ENCODE measurements at places on chromosomes 2 and 18. TPM values are rescaled to one million over a fixed set of nuclear protein-coding genes. Genes with fewer than 3 reads are reported as not detected.
A peak's percentile ranks its signal among the peaks of the same experiment; 100 is the strongest.

TNFAIP6 gene
- 0.64 TPM for total RNA-seq

DNA sequence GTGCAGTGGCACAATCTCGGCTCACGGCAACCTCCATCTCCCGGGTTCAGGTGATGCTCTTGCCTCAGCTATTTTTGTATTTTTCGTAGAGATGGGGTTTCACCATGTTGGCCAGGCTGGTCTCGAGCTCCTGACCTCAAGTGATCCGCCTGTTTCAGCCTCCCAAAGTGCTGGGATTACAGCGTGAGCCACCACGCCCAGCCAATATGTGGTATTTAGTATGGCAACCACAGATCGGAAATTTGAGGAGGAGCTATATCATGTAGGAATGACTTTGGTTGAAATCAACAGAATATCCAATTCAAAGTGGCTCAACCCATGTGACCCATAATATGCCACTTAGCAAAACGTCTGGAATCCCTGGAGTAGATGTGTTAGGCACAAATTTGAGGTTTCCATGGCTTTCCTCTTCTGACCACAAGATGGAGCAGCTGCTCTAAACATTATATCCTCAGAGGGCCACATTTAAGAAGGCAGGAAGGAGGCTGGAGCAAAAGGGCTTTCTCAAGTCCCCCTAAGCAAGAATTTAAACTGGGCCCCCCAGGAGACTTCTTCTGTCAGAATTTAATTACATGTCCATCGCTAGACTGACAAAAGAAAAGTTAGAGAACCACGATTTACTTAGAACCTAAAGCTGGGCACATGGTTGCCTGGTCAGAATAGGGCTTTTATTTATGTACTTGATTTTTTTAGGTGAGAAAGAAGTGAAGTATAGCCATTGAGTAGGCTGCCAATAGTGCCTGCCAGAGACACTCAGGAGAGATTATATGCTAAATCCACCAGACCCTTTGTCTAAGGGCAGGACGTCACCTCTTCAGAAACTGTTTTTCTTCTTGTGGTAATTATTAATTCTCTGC lies 49.6 kb upstream of the ITSN2 start:
- no peak overlapping the region for H3K27ac ChIP-seq
- H3K4me1 ChIP-seq = no peaks in the 10 kb centered on the region
- no peaks in the 10 kb centered on the region for H3K36me3 ChIP-seq
- H3K4me3 ChIP-seq = no peak overlapping the region
- peaks cover 4% of the 10 kb centered on the region for H3K27me3 ChIP-seq
- DNase-seq = peak; percentile 75

- no peak overlapping the region for H3K27ac ChIP-seq
- no peaks in the 10 kb centered on the region for H3K4me1 ChIP-seq
- peaks cover 11% of the 10 kb centered on the region for H3K36me3 ChIP-seq
- no peak overlapping the region for H3K4me3 ChIP-seq
These were observed 111.6 kb upstream of the PIEZO2 start for GRCh38 chr18:11260961-11261461.

GRCh38 chr2:205462681-205463345 lies 219.5 kb upstream of the NRP2 start:
- no peak overlapping the region for H3K4me3 ChIP-seq
- peaks cover 3% of the 10 kb centered on the region for H3K27me3 ChIP-seq
- H3K36me3 ChIP-seq = no peaks in the 10 kb centered on the region
- DNase-seq = no peak

GRCh38 chr18:76449111-76449453 lies 46.0 kb downstream of the ZNF516 start:
- no peaks in the 10 kb centered on the region for H3K27me3 ChIP-seq
- peak overlapping the region; percentile 97 for H3K27ac ChIP-seq
- H3K4me1 ChIP-seq = peaks cover 56% of the 10 kb centered on the region
- no peaks in the 10 kb centered on the region for H3K36me3 ChIP-seq
- peak overlapping the region; percentile 13 for H3K4me3 ChIP-seq
- DNase-seq = no peak

GRCh38 chr2:37570773-37571586 lies 100.5 kb downstream of the CDC42EP3 start:
- no peaks in the 10 kb centered on the region for H3K36me3 ChIP-seq
- H3K4me1 ChIP-seq = peaks cover 22% of the 10 kb centered on the region
- H3K27ac ChIP-seq = no peak overlapping the region
- DNase-seq = no peak
- H3K27me3 ChIP-seq = no peaks in the 10 kb centered on the region

- no peak for DNase-seq
- no peak overlapping the region for H3K27ac ChIP-seq
- no peaks in the 10 kb centered on the region for H3K27me3 ChIP-seq
- H3K4me1 ChIP-seq = no peaks in the 10 kb centered on the region
These were observed 124.1 kb downstream of the MEMO1 start for GRCh38 chr2:31886700-31887099.

- peak overlapping the region; percentile 40 for H3K4me3 ChIP-seq
- DNase-seq = no peak
- peak overlapping the region; percentile 73 for H3K27ac ChIP-seq
- peaks cover 22% of the 10 kb centered on the region for H3K27me3 ChIP-seq
These were observed 228.4 kb upstream of the MEX3C start for GRCh38 chr18:51425889-51426288.

GRCh38 chr18:69878213-69878933 lies 69.3 kb downstream of the CD226 start:
- peaks cover 57% of the 10 kb centered on the region for H3K4me1 ChIP-seq
- peak overlapping the region; percentile 47 for H3K27ac ChIP-seq
- no peak for DNase-seq
- no peaks in the 10 kb centered on the region for H3K27me3 ChIP-seq

CYP1B1 gene
- 95.7 TPM for total RNA-seq

IL1RL1 gene
- 57.7 TPM for total RNA-seq

FZD7 gene
- total RNA-seq = 1.6 TPM

- no peaks in the 10 kb centered on the region for H3K36me3 ChIP-seq
- H3K4me1 ChIP-seq = peaks cover 10% of the 10 kb centered on the region
- no peak for DNase-seq
- H3K27me3 ChIP-seq = peaks cover 38% of the 10 kb centered on the region
These were observed 5.1 kb upstream of the ASIC4 start for GRCh38 chr2:219508971-219509779.

DNA sequence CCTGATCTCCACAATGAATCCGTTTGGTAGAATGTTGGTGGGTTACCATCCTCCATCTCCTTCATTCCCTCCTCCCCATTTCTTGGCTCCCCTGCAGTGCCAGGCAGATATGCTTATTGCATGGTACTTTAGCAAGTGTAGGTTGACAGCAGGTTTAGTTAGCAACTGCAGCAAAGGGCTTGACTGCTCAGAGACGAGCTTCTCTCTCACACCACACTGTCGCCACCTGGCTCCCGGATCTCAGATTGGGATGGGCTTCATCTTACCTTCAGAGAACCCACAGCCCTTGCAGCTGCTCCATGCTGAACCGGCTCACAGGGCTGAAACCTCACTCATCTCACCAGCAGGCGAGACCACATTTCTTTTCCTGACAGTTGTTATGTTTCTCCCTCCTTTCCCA lies 88.8 kb downstream of the VWA3B start:
- no peak overlapping the region for H3K4me3 ChIP-seq
- peaks cover 70% of the 10 kb centered on the region for H3K27me3 ChIP-seq
- H3K4me1 ChIP-seq = no peaks in the 10 kb centered on the region
- no peaks in the 10 kb centered on the region for H3K36me3 ChIP-seq
- H3K27ac ChIP-seq = no peak overlapping the region
- no peak for DNase-seq

GRCh38 chr2:67877301-67877700 lies 185.5 kb downstream of the C1D start:
- H3K27me3 ChIP-seq = peaks cover 15% of the 10 kb centered on the region
- no peak for DNase-seq
- no peak overlapping the region for H3K4me3 ChIP-seq
- H3K36me3 ChIP-seq = no peaks in the 10 kb centered on the region
- H3K27ac ChIP-seq = no peak overlapping the region
- no peaks in the 10 kb centered on the region for H3K4me1 ChIP-seq
